ENCODE measurements at places on chromosomes 12 and 14.
A peak's percentile ranks its signal among the peaks of the same experiment; 100 is the strongest.

GRCh38 chr12:65343801-65344200, 65.3 kb downstream of the MSRB3 start:
- no peak overlapping the region for H3K27ac ChIP-seq
- H3K4me1 ChIP-seq = no peaks in the 10 kb centered on the region
- no peak for DNase-seq

DNA sequence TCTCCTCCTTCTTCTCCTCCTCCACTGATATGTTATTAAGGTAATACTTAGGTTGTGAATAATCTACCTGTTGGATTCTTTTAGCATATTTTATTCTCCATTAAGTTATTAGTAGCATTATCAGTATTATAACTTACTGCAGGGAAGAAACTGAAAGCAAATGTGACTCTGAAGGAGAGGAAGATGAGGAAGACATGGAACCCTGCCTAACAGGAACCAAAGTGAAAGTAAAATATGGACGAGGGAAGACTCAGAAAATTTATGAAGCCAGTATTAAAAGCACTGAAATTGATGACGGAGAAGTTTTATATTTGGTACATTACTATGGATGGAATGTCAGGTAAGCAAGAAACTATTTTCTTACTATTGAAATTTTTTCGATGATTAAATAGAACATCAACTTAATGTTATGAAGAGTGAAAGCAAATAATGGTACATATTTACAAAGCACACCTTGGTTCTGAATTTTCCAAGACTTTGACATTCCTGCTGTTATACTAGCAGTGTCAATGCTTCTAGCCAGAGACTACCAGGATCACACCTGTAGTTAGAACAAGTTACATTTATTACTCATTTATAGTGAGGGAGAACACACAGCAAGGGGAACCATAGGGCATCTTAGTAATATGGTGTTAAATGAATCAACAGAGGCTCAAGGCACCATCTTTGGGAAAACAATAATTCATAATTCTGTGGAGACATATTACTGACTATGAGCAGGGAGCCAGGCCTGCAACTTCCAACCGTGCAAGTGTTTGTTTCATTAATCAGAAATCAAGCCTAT, 42.0 kb upstream of the TOMM20L start:
- H3K4me3 ChIP-seq = no peak overlapping the region
- no peak overlapping the region for H3K27ac ChIP-seq
- H3K4me1 ChIP-seq = no peaks in the 10 kb centered on the region
- no peaks in the 10 kb centered on the region for H3K27me3 ChIP-seq
- peaks cover 52% of the 10 kb centered on the region for H3K36me3 ChIP-seq

- peaks cover 20% of the 10 kb centered on the region for H3K4me1 ChIP-seq
- no peak overlapping the region for H3K4me3 ChIP-seq
- peaks cover 39% of the 10 kb centered on the region for H3K36me3 ChIP-seq
These were observed 123.8 kb downstream of the GCH1 start for GRCh38 chr14:54778618-54779345.

- no peaks in the 10 kb centered on the region for H3K4me1 ChIP-seq
- no peak overlapping the region for H3K4me3 ChIP-seq
- DNase-seq = no peak
These were observed 242.3 kb upstream of the GRIP1 start for GRCh38 chr12:66921151-66921550.

DNA sequence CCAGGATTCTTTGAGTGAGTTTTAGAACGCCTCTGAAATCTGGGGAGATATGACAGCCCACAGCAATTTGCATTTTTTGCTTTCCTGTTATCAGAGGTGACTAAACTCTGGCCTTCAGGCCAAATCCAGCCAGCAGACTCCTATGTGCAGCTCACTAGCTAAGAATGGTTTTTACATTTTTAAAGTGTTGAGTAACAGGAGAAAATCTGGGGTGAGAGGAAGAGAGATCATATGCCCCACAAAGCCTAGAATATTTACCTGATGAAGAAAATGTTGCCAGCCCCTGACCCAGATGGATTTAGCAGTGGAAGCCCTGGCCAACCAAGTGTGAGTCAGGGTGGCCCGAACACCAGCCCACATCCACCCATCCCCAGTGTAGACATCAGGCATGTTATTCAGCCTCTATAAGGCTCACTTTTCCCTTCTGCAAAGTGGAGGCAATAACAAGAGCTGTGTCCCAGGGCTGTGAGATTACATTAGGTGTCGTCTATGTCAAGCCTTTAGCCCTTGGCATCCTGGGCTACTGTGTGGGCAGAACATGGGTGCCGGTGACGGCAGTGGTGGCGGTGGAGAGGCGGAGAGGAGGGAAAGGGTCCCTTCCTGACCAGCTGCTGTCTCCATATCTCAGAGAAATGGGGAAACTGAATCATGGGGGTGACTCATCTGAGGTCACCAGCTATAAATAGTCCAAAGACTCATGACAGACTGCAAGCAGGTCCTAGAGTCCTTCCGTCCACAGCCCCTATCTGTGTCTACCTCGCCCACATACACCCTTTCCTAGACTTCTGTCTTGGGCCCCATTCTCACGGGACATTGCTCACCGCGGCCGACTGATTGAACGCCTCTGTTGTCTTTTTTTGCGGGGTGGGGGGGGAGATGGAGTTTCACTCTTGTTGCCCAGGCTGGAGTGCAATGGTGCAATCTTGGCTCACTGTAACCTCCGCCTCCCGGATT, 32.6 kb upstream of the CD9 start:
- peaks cover 16% of the 10 kb centered on the region for H3K4me1 ChIP-seq
- no peak overlapping the region for H3K4me3 ChIP-seq
- peak; percentile 89 for DNase-seq
- no peaks in the 10 kb centered on the region for H3K27me3 ChIP-seq

DNA sequence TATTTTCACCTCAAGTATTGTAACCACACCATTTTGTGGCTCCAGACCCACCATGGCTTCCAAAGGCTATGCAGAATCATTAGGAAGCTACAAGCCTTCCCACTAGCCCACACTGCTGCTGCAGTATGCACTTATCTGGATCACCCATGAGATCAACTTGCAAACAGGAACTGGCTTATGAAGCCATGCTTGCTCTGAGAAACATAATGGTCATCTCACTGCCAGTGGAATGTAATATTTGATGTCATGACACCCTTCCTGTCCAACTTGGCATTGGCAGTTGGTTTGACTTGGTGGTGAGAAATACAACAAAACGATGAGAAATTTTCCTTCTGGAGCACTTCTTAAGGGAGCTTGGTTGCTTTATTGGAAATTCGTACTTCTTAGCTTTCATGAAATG, 69.3 kb upstream of the FRMD6 start:
- H3K36me3 ChIP-seq = no peaks in the 10 kb centered on the region
- H3K27me3 ChIP-seq = no peaks in the 10 kb centered on the region
- H3K27ac ChIP-seq = no peak overlapping the region
- no peaks in the 10 kb centered on the region for H3K4me1 ChIP-seq

DNA sequence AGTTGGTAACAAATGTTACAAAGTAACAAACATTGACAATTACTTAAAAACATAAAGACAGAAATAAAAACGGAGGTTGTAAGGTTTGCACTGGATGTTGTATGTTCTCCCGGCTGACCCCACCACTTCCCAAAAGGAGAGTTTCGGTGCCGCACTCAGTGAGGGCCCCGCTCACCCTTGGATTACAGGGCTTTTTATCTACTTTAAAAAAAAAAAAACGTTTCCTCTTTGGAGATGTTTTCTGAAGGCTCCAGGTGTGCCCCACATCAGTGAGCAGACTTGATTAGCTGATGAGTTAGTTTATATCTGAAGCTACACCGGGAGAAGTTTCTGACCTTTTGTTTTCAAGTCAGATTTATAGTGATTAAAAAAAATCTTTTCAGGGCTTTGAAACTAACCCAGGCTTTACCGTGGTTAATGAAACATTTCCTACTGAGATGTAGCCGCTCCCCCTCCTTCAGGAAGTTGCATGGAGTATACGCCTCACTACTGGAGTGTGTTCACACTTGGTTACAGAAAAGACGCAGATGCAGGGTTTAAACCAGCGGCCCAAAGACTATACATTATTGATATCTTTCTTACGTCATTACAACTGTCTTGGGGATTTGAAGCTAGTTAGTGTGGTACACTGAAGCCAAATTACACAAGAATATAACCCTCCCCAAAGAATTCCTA, 38.0 kb upstream of the BCL7A start:
- no peaks in the 10 kb centered on the region for H3K27me3 ChIP-seq
- no peak overlapping the region for H3K4me3 ChIP-seq
- no peak for DNase-seq
- H3K36me3 ChIP-seq = no peaks in the 10 kb centered on the region
- no peak overlapping the region for H3K27ac ChIP-seq

DNA sequence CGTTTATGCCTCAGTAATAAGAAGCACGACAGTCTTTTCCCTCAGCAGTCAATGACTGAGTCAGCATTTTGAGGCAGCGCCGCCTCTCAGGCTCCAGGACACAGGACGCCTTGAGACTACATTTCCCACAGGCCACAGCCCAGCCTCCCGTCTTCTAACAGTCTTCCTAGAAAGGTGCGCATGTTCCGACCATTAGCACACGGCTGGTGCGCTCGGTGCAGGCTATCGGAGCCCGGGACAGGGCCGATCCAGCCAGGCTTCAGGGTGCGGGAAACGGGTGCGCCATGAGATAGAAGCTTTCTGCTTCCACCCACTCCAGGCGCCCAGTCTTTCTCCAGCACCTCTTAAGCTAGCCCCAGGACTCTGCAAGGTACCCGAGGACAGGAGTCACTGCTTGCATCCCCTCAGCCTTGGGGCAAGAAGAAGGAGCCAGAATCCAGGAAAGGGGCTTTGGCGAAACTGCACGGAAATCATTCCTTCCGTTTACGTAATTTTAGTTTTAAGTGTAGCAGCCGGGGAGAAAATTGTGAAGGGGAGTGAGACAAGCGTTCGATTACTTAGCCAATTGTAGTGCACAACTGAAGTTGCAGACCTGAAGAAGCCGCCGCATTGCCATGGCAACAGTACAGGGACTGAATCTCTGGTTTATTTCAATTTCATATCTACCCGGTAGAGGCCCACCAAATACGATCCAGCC, 54.0 kb downstream of the ZNF641 start:
- H3K27me3 ChIP-seq = peaks cover 4% of the 10 kb centered on the region
- DNase-seq = peak; percentile 80
- peak overlapping the region; percentile 51 for H3K4me3 ChIP-seq
- H3K4me1 ChIP-seq = peaks cover 2% of the 10 kb centered on the region
- H3K27ac ChIP-seq = no peak overlapping the region
- no peaks in the 10 kb centered on the region for H3K36me3 ChIP-seq

GRCh38 chr14:80491131-80491530, 279.8 kb upstream of the DIO2 start:
- no peak overlapping the region for H3K27ac ChIP-seq
- H3K4me3 ChIP-seq = no peak overlapping the region
- no peaks in the 10 kb centered on the region for H3K36me3 ChIP-seq
- no peaks in the 10 kb centered on the region for H3K4me1 ChIP-seq

Measured in large intestine (tissue), 12 donors.